ENCODE measurements at places on chromosomes 2 and 18. TPM values are rescaled to one million over a fixed set of nuclear protein-coding genes. Genes with fewer than 3 reads are reported as not detected.

DNA sequence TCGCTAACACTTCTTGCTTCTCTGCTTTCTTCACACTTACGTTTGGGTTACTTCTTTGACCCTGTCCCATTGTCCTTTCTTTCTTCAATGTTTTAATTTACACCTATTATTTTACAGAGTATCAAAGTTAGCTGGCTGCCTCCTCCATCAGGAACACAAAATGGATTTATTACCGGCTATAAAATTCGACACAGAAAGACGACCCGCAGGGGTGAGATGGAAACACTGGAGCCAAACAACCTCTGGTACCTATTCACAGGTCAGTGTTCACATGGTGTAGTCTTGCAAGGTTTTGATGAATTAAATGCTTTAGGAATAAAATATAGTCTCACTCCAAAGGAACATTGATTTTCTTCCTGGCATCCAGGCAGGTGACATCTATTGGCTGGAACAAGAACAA is 919.0 kb downstream of the MBD2 start:
- DNase-seq, result no peak

GRCh38 chr2:196590286-196590685 is 49.2 kb upstream of the CCDC150 start:
- no peak for DNase-seq

Gene LYG2
- not detected for total RNA-seq

DNA sequence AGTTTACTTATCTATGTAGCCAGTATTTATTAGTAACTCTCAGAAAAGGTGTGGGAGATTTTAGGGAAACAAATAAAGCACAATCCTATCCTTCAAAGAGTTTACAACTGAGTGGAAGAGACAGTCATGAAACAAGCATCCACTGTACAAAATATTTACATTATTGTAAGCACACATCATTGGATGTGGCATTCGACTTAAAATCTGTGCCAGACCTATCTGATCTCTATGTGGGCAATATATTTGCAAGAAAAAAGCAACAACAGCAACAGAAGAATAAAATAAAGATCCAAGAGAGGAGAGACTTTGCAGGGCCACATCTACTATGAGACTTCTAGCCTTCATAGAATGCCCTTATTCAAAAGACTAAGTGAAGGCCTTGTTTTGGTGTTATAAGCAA is 882.1 kb upstream of the PIK3C3 start:
- no peak for DNase-seq

Gene LIMS2
- 4.4 TPM for total RNA-seq

Gene CPS1
- total RNA-seq, result 0.90 TPM
